Endothelial cell of umbilical vein (primary cell): ENCODE measurements at places on chromosomes 4 and X. TPM values are rescaled to one million over a fixed set of nuclear protein-coding genes. Genes with fewer than 3 reads are reported as not detected.

GRCh38 chrX:111265486-111265885 is 4.8 kb downstream of the CAPN6 start:
- DNase-seq = no peak

- DNase-seq = no peak
Measured at GRCh38 chr4:38831653-38832052, 25.0 kb downstream of the TLR6 start.

DNA sequence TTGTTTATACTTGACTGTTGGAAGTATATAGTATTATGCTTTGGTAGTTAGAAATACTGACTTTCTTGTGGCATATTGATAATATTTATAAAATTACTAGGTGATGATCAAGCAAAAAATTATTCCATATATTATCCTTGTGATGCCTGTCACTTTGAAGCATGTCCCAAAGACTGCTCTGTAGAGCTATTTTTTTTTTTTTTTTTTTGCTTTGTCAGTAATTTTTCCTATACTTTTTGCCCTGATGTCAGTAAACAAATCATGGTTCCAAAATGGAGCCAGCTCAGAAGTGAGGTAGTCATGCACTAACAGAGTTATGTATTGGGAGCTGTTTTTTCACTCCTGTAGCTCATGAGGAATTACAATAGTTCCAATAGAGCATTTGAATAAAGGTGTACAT is 11.2 kb downstream of the WWC2 start:
- no peak for DNase-seq

DNA sequence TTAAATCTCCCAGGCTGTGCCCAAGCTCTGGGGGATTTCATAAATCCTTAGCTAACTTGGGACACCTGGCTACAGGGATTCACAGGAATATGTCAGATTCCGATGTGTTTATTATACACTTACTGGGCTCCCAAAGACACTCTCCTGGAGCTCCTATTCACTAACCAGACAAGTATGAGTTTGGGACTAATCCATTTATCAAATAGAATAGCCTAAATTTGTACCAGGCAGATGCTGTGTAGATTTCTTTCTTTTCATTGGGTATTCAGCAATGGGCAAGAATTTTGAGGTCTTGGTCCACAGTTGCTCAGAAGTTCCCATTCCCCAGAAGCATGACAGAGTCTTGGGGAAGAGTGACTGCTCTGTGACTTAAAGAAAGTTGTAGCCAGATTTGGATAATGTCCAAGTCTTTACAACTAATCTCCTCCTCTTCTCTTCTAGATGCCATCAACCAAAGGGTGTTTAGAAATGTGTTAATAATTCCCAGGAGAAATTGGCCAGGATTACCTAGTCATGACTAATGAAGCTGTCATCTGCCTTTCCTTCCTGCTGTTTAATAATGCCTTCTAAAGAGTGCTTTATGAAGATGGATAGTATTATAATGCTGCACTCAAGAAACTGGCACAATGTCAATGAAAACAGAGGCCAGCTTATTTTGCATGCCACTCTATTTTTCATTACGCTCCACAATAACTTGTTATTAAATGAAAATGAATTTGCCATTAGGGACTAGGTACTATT is 120.9 kb downstream of the CHIC2 start:
- peak; percentile 98 for DNase-seq

GRCh38 chr4:99668472-99668871 is 10.8 kb upstream of the C4orf54 start:
- DNase-seq = no peak

- DNase-seq = peak; percentile 15
Measured at GRCh38 chrX:56600141-56600540, 36.7 kb downstream of the UBQLN2 start.

- DNase-seq = no peak
Measured at GRCh38 chr4:183289688-183290087, 30.4 kb downstream of the CLDN22 start.

DNA sequence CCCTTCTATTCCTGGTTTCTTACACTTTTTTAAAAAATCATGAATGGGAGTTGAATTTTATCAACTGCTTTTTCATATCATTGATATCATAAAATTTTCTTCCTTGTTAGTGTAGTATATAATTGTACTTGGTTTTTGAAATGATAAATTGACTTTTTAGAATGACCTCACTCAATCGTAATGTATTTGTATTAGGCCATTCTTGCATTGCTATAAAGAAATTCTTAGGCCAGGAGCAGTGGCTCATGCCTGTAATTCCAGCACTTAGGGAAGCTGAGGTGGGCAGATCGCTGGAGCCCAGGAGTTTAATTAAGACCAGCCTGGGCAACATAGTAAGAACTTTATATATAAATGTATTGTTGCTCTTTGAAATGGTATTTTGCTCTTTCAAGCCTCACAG is 6.3 kb downstream of the EXOC1 start:
- DNase-seq = no peak

GRCh38 chr4:167715176-167715575 is 377.2 kb upstream of the ANXA10 start:
- no peak for DNase-seq

DNA sequence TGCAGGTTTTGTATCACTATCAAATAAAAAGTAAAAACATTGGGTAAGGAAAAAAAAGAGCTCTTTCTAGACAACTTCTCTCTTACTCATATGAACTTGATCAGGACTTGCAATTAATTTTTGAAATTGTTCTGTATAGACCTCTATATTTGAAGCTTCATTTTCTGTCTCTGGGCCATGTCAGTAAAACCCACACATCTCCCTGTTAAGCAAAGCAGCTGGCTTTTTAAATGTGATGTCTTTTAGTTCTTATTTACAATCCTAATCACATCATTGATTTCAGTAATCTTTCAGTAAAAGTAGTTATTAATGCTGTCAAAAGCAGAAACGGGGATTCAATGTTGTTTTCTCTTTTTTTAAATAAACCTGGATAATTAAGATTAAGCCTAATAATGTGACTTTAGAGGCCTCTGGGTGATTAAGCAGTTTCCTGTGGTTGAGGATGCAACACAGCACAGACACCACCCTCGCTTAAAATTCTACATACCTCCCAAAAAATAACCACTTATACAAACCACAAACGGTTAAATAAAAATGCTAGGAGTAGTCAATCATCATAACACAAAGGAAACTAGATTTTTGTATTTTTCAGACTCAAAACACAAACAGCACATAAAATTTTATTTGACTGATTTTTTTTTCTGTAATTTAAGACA is 5.2 kb upstream of the PCDH10 start:
- no peak for DNase-seq

DNA sequence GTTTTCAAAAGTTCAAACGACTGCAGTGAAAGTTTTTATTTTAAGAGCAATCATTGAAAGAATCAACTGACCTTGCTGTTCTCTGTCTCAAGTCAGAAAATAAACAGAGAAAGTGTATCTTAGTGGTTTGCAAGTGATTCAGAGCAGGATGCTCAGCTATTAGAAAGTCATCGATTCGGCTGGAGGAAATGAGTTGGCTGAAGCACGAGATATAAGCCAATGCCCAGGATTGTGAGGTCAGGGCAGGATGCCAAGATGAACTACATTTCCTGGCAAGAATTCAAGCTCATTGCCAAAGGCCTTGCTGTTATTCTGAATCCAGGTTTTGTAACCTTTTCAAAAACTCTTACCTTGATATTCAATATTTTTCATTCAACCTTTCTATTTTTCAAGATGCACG is 541.4 kb upstream of the BOD1L1 start:
- DNase-seq = peak; percentile 93

- DNase-seq = no peak
Measured at GRCh38 chrX:19017271-19017670, 33.4 kb upstream of the PHKA2 start.

- DNase-seq = no peak
Measured at GRCh38 chr4:88185906-88186305, 27.5 kb upstream of the ABCG2 start.

DNA sequence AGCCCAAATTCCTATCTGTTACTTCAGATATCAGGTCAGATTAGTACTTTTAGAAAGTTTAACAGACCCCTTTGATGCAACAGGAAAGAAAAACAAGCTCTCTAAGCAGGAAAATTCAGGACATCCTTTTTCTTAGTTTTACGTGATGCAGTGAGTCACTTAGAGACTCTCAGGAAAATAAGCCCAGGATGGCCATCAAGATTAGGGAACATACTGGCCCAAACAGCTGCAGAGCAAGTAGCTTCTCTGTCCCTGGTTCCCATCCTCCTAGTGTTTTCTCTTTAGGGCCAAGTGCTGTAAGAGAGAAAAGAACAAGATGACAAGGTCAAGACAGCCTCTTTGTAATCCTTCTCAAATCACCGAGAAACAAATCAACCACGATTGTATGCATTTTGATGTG is 219.1 kb downstream of the ZNF674 start:
- DNase-seq = peak; percentile 72

DNA sequence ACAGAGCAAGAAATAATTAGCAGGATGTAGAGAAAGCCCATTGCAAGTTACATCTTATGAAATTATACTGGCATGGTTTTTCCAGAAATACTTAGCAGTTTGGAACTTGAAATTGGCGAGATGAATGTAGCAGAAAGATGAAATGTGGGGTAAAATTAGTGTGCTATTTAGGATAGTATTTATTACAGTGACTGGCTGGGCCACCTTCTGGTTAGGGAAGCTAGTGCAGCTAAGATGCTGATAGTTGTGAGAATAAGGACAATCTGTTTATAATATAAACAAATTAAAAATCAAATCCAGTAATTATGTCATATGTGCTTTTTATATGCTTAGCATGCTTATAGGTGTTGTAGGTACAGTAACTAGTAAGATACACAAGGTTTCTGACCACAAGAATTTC is 74.8 kb downstream of the IL15 start:
- peak; percentile 50 for DNase-seq

GRCh38 chrX:46333550-46333949 is 211.7 kb downstream of the ZNF674 start:
- DNase-seq = no peak

- no peak for DNase-seq
Measured at GRCh38 chrX:39665830-39666518, 431.8 kb downstream of the BCOR start.

DNA sequence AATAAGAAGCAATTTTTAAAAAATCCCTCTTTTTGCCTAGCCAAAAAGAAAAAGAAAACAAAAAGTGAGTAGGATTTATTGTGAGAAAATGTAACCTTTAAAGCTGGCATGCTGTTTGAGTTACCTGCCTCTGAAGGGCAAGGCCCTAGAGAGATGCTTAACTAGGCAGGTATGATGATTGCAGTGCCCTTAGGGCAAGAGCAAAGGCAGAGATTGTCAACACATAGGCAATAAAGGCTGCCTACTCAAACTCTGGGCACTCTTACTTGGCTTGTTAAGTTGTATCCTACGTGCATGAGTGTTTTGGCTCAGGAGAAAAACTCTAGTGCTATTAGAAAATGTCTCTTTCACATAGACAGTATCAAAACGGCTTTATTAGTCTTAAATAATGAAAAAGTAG is 306.0 kb downstream of the RPA4 start:
- no peak for DNase-seq

- no peak for DNase-seq
Measured at GRCh38 chr4:147586637-147587036, 30.6 kb upstream of the TMEM184C start.

DNA sequence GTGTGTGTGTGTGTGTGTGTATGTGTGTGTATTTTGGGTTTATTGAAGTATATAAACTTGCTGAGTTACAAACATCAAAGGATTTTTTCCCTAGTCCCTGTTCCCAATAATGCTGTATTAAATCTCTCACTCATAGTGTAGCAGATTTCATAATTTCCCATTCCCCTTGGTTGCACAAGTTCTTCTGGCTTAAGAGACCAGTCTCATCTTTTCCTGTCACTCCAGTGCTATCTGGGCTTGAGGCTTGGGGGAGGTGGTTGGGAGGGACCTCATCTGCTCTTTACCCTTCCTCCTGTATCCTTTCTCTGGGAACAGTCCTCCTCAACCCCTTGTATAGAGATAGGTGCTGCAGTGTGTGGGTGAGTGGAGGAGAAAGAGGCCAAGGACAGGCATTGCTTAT is 285.4 kb upstream of the BOD1L1 start:
- no peak for DNase-seq

GRCh38 chr4:87425711-87426110 is 3.3 kb downstream of the NUDT9 start:
- DNase-seq = no peak

DNA sequence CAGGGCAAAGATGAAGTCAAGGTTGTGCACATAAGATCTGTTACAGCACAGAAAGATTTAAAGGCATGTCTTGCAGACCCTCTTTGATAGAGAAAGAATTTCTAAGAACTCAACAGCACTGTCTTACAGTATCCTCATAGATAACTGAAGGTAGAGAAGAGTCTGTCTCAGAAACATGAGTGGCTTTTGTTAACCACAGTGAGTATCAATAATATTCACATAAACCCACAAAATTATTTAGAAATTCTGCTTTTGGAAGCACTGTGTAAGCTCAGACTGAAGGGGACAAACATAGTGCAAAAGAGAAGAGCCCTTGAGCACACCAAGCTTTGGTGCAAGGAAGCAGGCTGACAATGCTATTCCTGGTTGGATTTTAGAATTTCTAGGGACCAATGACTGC is 166.0 kb upstream of the SH3RF1 start:
- DNase-seq = no peak

DNA sequence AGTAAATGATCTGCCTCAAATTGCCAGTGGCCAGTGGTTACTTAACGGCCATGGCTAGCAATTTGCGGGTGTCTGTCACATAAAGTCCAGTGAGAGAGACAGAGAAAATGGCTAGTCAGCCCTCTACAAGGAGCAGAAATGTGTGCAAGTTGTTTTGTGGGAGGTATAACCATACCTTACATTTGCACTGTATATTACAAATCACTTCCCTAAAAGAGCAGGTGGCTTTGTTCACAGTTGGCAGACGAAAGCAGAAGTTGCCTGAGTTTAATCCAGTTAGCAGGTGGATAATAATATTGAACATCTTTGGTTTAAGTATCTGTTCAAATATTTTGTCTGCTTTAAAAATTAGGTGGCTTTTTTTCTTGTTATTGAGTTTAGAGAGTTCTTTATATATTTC is 15.6 kb downstream of the SRPX start:
- DNase-seq = no peak

GRCh38 chrX:56314334-56314733 is 82.2 kb downstream of the KLF8 start:
- no peak for DNase-seq

DNA sequence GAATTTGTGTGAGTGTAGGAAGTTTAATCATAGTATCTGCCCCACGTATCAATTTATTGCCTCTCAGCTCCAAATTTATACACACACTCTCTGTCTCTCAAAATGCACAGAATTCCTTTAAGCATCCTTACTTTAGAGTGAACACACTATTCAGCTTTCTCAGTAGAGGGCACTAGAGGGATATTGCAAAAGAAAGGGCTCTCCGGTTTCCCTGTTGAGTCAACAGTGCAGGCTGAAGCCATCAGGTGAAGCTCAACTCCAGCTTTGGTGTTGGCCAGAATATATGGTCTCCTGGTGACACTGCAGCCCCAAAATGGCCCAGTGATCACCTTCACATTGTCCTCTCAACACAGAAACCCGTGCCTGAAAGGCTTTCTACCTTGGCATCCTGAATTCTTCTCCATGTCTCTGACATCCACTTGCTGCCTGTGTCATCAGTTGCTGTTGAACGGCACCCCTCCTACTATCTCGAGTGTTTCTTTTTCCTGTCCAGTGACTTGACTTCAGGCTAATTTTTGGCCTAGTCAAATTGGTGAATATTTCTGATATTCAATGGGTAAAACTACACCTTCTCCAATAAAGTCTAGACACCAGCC is 670.5 kb downstream of the GABRG1 start:
- DNase-seq = no peak

Gene RNF150
- total RNA-seq = 0.30 and 0.33 TPM in 2 replicates

Gene SUV39H1
- total RNA-seq = 18.2 and 20.0 TPM in 2 replicates

Gene CT45A2
- not detected in 2 replicates for total RNA-seq

Gene TASL
- not detected in 2 replicates for total RNA-seq

Gene STARD8
- total RNA-seq = 8.4 and 14.8 TPM in 2 replicates

Gene P2RY8
- total RNA-seq = not detected in 2 replicates

Gene TRIML2
- not detected in 2 replicates for total RNA-seq

Gene SSX7
- not detected in 2 replicates for total RNA-seq

Gene IDS
- 35.2 and 42.2 TPM in 2 replicates for total RNA-seq

Gene KCNIP4
- not detected in 2 replicates for total RNA-seq
